COLO829 (cell line): ENCODE measurements at places on chromosomes 7 and 10.

DNA sequence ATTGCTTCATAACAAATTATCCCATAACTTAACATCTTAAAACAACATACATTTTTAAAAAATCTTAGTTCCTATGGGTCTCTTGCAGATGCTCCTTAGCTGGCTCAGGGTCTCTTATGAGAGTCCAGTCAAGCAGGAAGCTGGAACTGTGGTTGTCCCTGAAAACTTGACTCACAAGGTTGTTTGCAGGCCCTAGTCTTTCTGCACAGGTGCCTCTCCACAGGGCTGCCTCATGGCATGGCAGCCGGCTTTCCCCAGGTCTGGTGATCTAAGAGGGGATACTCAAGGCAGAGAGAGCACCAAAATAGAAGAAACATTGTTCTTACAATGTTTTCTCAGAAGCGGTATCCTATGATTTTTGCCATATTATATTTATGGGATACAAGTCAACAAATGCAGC is 127.1 kb downstream of the CDK14 start:
- DNase-seq = no peak

- no peak for DNase-seq
Measured at GRCh38 chr10:27625452-27626211, 120.0 kb downstream of the MKX start.

DNA sequence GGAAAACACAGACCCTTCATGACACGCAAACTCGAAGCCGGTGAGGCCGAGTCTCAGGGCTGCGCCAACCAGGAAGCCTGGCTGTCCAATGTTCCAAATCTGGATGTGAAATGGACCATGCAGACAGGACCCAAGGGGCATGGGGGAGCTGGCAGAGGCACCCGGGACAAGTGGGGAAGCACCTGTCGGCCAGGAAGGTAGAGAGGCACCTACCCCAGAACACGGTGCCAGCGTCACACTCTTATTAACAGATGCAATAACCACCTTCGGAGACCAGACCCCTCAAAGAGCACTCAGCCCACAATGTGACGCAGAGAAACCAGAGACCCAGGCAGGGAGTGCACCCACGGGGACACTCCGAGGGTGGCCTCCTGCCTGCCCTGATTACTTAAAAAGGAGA is 88.3 kb upstream of the PDGFA start:
- DNase-seq = no peak

DNA sequence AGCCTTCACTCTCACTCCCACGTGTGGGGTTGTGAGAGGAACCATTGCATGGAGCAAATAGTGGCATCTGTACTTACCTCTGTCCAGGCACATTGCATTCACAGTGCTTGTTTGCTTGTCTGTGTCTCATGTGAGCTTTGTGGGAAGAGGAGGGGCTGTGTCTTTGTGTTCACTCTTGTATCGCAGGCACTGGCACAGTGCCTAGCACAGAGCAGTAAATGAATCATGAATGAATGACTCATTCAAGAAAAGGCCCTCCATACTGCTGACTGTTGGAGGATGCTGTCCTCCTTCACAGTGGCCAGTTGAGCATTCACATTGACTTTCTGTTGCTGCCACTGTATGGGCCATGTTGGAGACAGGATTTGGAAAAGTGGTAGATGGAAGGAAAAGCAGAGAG is 125.3 kb downstream of the SORCS3 start:
- peak; percentile 6 for DNase-seq

GRCh38 chr10:6202098-6202683 is 541 bp upstream of the PFKFB3 start:
- DNase-seq = no peak

DNA sequence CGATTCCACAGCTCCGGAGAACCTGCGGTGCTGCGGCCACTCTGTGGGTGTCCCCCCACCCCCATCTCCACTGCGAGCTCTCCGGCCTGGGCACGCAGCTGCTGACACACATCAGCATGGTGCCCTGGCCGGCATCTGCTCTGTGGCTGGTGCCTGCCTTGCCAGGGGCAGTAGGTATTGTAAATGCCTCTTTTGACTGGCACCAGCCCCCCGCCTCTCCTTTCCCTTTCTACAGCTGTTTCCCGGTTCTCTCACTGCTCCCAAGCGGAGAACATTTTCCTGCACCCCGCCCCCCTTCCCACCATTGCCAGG is 357.1 kb upstream of the ZNF32 start:
- DNase-seq = no peak

DNA sequence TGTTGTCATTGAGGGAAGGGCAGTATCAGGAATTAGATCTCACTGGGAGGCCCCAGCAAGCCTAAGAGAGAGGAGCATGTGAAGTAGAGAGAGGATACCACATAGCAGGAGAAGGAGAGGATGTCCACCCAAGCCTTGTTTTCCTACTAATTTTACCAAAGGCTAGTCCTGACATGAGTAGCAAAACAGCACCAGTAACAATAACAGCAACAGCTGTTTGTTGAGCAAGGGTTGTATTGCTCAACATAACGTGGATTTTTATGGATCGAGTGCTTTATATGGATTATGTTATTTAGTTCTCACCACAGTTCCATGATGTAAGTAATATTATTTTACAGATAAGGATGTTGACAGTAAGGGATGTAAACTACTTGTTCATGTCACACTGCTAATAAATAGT is 135.2 kb upstream of the DLX6 start:
- no peak for DNase-seq

DNA sequence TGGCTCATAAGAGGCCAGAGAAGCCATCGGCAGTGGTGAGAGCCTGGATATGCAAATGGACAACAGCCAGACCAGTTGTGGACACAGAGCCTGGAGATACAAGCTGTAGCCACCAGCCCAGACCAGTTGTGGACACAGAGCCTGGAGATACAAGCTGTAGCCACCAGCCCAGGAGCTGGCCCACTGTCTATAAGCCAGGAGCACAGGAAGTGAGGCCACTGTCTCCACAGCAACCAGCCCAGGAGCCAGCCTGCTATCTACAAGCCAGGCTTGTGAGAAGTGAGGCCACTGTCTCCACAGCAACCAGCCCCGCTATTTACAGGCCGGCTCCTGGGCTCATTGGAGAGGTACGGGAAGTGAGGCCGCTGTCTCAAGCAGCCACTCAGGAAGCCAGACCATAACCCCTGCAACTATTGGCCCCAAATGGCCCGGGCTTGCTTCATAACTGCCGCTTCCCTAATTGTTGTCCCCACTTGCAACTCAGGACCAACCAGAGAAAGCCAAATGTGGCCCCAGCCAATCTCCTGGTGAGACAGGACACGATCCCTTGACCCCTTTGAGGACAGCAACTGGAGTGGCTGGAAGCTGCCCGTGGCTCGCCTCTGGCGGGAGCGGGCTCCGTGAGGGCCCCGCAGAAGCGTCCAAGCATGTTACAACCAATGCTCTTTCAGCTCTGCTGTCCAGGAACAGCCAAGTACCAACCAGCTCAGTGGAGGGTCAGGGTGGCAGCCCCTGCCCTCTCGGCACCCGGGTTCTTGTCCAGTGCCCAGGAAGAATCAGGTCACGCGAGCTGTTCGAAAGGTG is 44.1 kb upstream of the CNPY1 start:
- no peak for DNase-seq

GRCh38 chr7:43083106-43083505 is 29.3 kb upstream of the HECW1 start:
- no peak for DNase-seq

- no peak for DNase-seq
Measured at GRCh38 chr10:282294-283139, 147.3 kb downstream of the ZMYND11 start.

DNA sequence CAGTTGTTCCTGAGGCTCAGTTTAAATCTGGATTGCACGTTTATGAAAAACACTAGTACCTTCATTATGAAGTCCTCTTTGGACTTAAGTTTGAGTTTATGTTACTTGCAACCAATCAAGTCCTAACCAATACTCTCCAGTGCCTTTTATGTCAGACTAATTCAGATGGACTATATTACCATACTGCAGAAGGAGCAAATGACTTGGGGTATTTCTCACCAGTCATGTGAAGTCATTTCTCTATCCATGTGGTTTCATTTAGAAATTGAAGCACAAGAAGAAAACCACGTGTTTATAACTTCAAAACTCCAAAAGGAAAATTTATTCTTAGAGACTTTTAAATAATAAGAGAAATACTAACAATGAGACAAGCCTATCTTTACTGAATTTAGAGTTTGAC is 201.6 kb downstream of the MBL2 start:
- no peak for DNase-seq

GRCh38 chr10:133166828-133167692 is 7.0 kb downstream of the KNDC1 start:
- no peak for DNase-seq
